Skin of body (tissue), 3 donors: ENCODE measurements at places on chromosomes 7 and 10. TPM values are rescaled to one million over a fixed set of nuclear protein-coding genes. Genes with fewer than 3 reads are reported as not detected.

- DNase-seq, result peak; percentile 23
Measured at GRCh38 chr7:143229054-143229790, 7.4 kb downstream of the TAS2R40 start.

AKR1C4 gene
- total RNA-seq, result not detected

GRCh38 chr7:20287317-20287716 lies 43.4 kb upstream of the ITGB8 start:
- DNase-seq, result no peak

ERVW-1 gene
- 0.20 TPM for total RNA-seq

- no peak for DNase-seq
Measured at GRCh38 chr7:65325793-65326432, 47.7 kb upstream of the ZNF92 start.

DNA sequence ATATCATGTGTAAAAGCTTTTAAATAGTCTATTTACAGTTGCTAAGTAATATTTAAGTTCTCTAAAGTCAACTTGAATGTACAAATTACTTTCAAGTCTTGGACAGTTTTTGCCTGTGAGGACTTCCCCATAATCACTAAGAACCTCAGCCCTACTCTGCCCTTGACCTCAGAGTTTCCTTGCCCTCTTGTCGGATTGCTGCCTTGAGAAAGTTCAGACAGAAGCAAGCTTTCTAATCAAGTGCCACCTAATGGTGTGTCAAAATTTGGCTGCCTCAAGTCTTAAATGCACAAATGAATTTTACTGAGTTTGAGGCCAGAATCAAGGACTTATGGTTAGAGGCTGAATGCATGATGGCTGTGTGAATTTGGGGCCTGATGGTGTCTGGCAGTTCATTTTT lies 88.3 kb upstream of the KAT6B start:
- no peak for DNase-seq

- no peak for DNase-seq
Measured at GRCh38 chr7:155418304-155418703, 39.6 kb upstream of the EN2 start.

- DNase-seq, result peak; percentile 71
Measured at GRCh38 chr10:34187201-34187600, 627.9 kb downstream of the PARD3 start.

- no peak for DNase-seq
Measured at GRCh38 chr7:26657206-26657641, 207.2 kb downstream of the SKAP2 start.

NOS3 gene
- total RNA-seq, result 3.5 TPM

PRKAR2B gene
- total RNA-seq, result 36.1 TPM

WEE2 gene
- total RNA-seq, result 0.10 TPM

SPOCK2 gene
- 0.79 TPM for total RNA-seq

DNA sequence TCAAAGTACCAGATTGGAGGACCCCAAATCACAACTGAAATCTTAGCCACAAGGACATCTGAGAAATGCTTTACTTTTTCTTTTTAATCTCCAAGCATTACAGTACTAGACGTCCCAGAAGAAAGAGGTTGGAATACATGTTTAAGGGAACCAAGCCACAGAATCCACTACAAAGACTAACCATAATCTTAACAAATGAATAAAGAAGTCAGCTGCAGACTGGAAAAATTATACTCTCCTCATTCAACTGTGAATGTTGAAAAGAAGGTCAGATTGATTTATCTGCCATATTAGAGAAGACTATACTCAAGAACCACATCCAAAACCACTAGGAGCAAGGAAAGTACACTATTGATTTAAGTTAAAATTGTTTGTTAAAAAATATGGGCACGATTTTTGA lies 102.1 kb upstream of the ABCB5 start:
- no peak for DNase-seq

DNA sequence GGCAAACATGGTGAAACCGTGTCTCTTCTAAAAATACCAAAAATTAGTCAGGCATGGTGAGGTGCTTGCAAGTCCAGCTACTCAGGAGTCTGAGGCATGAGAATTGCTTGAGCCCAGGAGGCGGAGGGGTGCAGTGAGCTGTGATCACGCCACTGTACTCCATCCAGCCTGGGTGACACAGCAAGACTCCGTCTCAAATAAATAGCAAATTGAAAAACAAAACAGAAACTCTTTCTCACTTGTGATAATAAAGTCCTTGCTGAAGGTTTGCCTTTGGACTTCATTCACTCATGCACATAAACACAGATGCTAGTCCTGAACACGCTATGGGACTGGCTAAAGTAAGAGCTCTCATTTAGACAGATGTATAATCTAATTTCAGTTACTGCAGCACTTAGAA lies 37.6 kb downstream of the ANK3 start:
- DNase-seq, result no peak

DNA sequence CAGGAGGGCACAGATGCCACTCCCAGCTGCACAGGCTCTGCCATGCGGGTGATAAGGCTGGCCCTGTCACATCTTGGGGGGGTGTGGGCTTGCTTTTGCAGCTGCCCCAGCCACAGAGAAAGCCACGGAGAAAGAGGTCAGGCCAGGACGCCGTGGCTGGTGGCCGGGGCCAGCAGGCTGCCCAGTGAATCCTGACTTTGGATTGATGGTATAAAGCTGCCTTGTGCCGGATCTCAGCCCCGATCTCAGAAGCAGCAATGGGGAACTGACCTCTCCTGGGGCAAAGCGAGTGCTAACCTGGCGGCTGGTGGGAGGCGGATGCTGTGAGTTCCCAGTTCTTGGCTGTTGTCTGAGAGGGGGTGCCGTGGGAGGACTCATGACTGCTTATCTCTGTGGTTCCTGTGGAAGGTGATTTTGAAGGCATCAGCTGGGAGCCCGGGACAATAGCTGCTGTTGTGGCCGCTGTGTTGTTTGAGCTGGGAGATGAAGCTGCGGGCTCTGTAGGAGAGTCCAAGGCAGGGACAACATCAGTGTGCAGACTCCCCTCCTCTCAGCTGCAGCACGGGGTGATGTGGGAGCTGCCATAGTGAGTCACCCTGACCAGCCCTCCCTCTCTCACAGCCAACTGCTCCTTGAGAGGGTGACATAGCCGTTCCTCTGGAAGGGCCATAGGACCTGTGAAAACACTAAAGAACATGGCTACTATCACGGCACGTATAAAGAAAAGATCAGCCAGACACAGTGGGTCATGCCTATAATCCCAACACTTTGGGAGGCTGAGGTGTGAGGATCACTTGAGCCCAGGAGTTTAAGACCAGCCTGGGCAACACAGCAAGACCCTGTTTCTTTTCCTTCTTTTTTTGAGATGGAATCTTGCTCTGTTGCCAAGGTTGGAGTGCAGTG lies 17.0 kb downstream of the IL15RA start:
- no peak for DNase-seq

SGMS1 gene
- 102 TPM for total RNA-seq

GCK gene
- total RNA-seq, result 0.79 TPM

GRCh38 chr10:43674553-43675210 lies 26.0 kb upstream of the ZNF32 start:
- DNase-seq, result no peak

DNA sequence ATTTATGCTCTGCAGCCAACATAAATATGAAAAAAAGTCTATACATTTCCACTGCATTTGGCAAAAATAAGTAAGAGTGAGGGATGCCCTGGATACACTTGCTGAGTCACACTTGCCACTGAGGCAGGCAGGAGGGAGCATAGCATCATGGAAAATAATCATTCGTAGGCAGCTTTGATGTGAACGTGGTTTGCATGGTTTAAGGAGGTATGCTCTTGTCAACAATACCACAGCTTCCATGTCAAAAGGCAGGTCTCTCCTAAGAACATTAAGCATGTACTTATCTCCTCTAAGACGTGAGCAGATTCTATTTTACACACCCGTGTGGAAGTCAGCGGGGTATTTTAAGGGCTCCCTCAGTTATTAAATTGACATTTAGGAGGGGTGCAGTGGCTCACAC lies 89.2 kb upstream of the WDR11 start:
- no peak for DNase-seq

TAS2R41 gene
- not detected for total RNA-seq

GRCh38 chr10:121481180-121481579 lies 117.1 kb downstream of the FGFR2 start:
- DNase-seq, result peak; percentile 70

DNA sequence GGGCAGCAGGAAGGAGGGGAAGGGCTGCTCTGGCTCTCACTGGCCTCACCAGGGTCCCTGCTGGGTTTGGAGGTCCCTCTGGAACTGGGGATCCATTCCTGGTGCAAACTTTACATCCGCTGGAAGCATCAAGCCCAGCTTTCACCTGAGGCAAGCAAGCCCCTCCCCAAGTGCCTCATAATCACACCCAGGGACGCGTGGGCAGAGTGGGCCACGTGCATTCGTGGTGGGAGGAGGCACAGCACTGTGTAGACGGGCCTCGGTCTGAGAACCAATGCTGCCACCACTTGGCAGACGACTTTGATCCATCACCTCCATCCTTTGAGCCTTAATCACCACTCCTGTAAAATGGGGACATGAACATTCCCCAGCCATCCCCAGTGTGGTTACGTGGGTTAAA lies 74.1 kb downstream of the VWA2 start:
- no peak for DNase-seq

- DNase-seq, result no peak
Measured at GRCh38 chr7:112157072-112157471, 49.1 kb downstream of the DOCK4 start.

ARPC1B gene
- total RNA-seq, result 42.1 TPM

GRCh38 chr7:139730746-139731612 lies 46.8 kb downstream of the HIPK2 start:
- DNase-seq, result no peak

- no peak for DNase-seq
Measured at GRCh38 chr10:29470843-29471543, 163.8 kb downstream of the SVIL start.

DNA sequence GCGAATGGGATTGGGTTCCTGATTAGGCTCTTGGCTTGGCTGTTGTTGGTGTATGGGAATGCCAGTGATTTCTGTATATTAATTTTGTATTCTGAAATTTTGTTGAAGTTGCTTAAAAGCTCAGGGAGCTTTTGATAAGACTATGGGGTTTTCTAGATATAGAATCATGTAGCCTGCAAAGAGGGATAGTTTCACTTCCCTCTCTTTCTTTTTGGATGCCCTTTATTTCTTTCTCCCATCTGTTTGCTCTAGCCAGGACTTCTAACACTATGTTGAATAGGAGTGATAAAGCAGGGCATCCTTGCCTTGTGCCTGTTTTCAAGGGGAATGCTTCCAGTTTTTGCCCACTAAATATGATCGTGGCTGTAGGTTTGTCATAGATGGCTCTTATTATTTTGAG lies 40.4 kb upstream of the MPP7 start:
- no peak for DNase-seq

- DNase-seq, result peak; percentile 42
Measured at GRCh38 chr10:48768926-48769325, 84.3 kb downstream of the WDFY4 start.

AZGP1 gene
- total RNA-seq, result 39.4 TPM

- DNase-seq, result no peak
Measured at GRCh38 chr7:137084607-137085380, 216.3 kb downstream of the CHRM2 start.

DNA sequence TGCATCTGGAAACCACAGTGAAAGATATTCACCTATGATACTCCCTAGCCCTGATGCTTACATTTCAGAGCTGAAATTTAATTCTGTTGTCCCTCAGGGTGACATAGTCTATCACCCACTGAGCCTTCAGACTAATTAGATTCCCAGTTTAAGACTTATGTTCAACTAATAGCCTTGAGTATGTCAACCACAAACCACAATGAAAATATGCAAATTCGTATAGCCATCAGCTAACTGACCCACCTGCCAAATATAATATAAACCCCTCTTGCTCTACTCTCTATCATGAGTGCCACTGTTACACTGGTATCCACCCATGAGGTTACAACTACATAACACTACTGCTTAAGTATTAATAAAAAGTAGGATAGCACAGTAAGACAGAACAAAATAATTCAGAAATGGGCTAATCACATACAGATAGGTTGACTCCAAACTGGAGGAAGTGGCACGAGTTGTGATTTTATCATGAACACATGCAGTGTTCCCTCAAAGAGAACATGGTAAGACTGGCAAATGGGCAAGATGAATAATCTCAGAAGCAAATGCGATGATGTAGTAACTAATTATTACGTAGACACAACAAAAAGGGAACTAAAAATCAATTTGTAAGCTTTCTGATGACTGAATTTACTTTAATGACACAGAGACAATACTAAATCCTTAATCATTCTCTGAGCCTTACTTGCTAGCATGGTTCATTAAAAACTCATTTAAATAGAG lies 290.6 kb downstream of the PARD3 start:
- DNase-seq, result no peak

DNA sequence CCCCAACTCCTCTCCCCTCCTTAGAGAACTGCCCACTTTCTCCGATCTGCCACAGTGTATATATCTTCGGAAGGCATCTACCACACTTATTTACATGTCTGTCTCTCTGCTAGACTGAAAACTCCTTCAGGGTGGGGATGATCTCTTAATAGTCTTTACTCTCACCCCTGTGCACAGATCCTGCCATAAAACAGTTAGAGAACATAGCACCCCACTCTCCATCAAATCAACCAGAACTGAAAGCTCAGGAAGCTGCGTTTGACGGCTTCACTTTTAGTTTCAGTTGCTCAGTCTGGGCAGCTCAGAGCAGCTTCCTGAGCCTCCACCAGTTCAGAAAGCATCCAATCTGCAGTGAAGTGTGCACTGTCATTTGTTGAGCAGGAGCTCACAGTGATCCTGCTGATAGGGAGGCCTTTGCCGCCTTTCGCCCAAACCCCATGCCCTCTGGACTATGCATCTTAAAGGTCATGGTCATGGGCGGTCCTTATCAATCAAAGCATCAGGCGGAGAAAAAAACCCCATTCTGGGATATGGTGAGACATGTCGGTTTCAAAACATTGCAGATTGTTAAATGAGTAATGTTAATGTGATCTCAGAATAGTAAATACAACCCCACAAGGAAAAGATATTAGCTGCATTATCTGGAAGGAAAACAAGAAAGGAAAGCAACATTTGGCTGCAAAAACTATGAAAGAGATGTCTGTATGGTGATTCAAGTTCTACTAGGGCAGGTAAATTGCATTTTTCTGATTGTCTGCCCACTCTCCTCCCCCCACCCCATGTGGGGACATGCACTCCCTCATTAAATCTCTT lies 167.1 kb upstream of the ADO start:
- DNase-seq, result no peak

GRCh38 chr7:80002865-80003264 lies 131.8 kb upstream of the GNAI1 start:
- DNase-seq, result no peak
